ENCODE measurements at places on chromosomes 12 and 14. TPM values are rescaled to one million over a fixed set of nuclear protein-coding genes. Genes with fewer than 3 reads are reported as not detected.

Gene CPNE8
- polyA plus RNA-seq: 8.7 TPM

Gene UNC79
- 1.0 TPM for polyA plus RNA-seq

Gene FAM161B
- 11.1 TPM for polyA plus RNA-seq

Gene PLD4
- polyA plus RNA-seq: 0.37 TPM

Gene ARHGDIB
- polyA plus RNA-seq: 157 TPM

Gene SLC38A4
- 0.44 TPM for polyA plus RNA-seq

Gene VRTN
- polyA plus RNA-seq: not detected

Gene TCL1B
- not detected for polyA plus RNA-seq

Gene ADAM21
- polyA plus RNA-seq: 0.40 TPM

Gene SMOC1
- 6.4 TPM for polyA plus RNA-seq

Gene KLRD1
- 0.10 TPM for polyA plus RNA-seq
